Skin of body (tissue), 3 donors: ENCODE measurements at places on chromosomes 2 and 18.
A peak's percentile ranks its signal among the peaks of the same experiment; 100 is the strongest.

GRCh38 chr2:54956111-54956627 lies 94.1 kb downstream of the RTN4 start:
- no peak for DNase-seq

DNA sequence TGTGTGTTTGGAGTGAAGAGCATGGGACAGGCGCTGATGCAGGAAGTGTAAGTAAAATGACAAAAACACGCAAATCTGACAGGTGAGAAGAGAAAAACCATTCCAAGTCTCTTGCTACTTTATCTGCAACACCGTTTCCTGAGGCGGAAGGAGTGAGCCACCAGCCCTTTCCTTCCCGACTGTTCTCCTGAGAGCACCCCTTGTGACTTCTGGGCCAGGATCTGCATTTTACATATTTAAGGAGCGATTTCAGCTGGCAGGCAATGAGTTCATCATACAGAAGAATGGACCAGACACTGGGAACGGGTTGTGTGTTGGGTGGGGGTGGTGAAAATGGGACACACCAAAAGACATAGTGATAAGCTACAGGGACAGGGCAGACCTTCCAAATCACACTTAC lies 277.3 kb downstream of the TGIF1 start:
- DNase-seq = no peak

DNA sequence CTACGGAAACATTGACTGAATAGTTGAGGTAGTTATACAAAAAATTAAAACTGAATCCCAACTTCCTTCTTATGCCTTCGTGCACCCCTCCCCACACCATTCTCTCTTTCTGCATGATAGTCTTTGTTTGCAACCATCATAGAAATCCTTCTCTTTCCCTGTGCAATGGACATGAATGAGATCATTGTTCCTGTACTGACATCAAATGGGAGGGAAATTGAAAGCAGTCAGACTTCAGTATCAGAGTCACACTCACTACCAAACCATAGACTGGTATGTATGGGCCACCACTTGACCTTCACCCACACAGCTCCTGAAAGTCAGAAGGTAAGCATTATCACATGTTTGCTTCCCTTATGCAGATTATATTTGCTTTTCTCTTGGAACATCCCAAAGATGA lies 782.8 kb downstream of the BCL11A start:
- DNase-seq = no peak

DNA sequence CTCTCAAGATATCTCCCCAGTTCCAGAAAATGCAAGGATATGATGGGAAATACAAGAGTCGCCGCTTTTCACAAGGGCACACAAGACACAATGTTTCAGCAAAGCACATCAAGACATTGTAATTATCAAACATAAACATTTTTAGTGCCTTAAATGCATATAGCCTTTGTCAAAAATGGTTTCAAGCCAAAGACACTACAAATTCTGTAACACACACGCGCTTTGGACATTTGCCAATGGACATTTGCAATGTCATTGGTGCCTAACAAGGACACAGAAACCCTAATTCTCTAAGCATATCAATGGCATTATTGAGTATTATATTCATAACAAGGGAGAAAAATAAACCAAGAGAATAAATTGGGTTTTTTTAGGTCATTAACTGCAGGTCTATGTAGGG lies 16.1 kb downstream of the ADD2 start:
- DNase-seq = no peak

DNA sequence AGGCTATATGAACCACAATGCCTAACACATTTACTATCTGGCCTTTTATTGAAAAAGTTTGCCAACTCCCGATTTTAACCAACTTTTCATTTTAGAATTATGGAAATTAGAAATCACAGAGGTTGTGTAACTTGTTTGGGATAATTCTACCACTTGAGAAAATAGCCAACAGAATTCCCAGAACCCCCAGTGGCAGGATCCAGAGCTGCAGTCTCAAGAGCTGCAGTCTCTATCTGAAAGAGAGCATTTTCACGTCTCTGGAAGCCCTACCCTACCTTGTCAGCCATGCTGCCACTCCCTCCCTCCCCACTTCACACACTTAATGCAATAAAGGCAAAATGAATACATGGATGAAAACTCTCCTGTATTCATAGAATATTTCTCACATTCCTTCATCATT lies 23.4 kb upstream of the TSPYL6 start:
- no peak for DNase-seq

DNA sequence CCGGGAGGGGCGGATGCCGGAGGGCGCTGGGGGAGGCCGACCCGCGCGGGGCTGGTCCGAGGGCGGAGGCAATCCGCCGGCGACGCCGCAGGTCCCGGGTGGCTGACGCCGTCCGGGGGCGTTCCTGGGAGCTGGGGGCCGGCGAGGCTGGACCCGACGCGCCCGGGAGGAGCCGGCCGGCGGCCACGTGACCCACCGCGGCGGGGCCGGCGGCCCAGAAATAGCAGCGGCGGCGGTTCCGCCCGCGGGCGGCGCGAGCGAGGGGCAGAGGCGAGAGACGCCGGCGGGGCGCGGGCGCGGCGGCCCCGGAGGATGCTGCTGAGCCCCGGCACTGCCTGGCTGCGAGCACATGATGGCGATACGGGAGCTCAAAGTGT lies at the start of gene RAB31:
RAB31 (plus strand) TSS at position 245 of the 377 bp plus-strand sequence; CDS start at position 350, 105 bp downstream.
- peak; percentile 56 for DNase-seq

DNA sequence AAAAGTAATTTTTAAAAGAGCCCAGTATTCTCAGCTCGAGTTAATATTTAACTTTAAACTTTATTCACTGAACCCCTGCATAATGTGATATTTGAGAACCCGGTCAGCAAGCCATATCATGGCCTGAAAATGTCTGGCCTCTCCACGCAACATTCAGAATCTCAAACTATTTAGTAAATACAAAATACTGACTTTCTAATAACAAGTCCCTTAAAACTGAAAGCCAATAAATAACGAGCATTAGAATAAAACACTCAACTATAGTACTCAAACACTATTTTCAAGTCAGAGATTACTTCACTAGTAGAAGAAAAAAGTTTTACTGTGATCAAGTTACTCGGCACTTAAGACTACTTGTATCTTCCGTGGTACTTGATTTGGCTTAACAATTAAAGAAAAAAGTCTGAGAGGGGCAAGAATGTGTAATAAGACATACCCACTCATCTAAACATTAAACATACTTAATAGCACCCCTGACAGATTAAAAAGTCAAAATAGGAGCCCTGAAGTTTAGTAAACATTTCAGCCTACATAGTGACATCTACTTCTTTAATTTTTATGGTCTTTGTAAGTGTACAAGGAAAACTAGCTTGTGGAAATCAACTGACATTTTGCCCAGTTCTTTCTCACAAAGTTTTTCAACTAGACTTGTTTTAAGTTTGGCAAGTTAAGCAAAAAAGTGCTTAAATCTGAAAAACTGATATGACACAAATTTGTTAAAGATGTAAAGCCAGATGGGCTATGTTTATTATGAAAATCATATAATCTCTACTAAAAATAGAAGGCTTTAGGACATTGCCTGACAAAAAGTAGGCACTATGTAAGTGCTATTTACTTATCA lies 38.2 kb downstream of the RTN4 start:
- DNase-seq = peak; percentile 26

DNA sequence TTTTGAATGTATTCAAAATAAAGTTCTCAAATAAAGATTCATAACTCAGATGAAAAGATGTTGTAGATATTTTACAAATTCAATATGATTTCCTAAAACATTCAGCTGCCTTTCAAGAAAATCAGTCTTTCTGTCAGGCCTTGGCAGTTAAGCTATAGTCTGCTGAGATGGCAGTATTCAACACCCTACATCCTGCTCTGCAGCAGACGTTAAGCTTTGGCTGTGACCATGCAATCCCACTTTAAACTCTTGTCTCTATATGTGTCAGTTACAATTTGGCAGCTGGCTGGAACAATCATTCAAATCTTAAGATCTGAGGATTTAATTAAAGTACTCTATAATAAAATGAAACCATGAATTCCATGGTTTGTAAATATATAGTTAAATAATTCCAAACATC lies 567.3 kb upstream of the ZNF804A start:
- no peak for DNase-seq

GRCh38 chr18:74066018-74066417 lies 81.6 kb downstream of the FBXO15 start:
- DNase-seq = no peak

DNA sequence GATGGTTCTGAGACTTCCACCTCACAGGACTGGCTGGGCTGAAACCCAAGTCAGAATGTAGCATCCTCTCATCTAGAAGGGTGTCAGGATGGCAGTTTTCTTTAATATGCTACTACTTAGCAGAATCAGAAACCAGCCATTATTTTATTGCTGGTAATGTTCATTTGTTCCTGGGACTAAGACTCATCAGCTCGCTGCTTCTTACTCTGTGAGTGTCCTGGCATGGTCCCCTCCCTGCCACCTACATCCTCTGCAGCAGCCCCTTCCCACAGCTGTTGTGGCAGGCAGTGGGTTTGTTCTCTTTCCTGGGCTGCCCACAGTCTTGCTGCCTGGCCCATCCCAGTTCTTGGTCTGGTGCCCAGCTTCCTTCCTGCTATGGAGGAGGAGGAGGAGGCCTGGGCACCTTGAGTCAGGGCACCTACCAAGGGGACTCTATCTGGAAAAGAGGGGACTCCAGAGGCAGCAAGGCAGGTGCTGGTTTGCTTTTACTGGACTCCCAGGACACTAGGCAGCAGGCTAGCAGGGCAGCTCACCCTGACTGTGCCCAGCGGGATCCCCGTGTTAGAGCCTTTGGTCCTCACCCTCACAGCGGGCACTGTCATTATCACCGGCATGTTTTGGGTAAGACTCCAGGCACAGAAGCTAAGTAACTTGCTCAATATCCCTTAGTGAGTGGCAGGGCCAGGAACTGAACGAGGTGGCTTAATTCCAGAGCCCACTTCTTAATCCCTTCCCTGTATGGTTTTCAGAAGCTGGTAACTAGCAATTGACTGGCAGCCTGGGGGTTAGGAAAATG lies 62.1 kb downstream of the LRRFIP1 start:
- DNase-seq = no peak

DNA sequence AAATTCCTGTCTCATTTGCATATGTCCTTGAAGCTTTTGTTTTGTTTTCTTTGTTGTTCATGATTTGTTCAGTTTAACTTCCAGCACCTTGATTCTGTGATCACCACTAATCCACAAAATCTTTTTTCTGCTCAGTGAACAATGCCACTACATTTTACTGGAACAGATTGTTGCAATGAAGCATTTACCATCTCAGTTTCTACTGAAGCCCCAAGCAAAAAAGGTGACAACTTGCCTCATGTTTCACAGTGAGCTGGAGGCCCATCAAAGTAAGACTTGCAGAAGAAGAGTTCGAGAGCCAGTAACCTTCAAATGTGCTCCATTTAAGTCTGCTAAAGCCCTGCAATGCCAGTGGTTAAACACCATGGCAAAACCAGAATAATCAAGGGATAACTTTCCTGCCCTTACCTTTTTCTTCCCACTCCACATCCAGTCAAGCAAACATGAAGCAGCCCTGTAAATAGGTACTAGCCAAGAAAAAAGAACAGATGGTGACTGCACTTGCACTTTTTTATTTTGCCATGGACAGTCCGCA lies 25.7 kb upstream of the PDE1A start:
- DNase-seq = no peak

- DNase-seq = no peak
Measured at GRCh38 chr2:44801289-44801840, 140.1 kb upstream of the SIX3 start.

DNA sequence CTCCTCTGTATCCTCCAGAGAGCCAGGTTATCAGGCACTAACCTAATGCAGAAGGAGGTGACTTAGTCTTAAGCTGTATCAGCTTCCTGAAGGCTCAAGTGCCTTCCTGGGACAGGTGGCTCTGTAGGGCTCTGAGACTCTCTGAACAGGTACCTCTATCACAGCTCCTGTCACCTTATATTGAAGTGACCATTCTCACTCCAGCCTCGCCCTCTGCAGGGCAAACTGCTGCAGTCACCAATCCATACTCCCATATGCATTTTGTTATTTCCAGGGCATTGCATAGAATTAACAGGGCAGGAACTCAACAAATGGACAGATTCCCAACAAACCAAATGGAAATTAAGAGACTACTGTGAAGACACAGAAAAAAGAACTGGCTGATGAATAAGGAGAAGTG lies 203.0 kb upstream of the REV1 start:
- DNase-seq = no peak

DNA sequence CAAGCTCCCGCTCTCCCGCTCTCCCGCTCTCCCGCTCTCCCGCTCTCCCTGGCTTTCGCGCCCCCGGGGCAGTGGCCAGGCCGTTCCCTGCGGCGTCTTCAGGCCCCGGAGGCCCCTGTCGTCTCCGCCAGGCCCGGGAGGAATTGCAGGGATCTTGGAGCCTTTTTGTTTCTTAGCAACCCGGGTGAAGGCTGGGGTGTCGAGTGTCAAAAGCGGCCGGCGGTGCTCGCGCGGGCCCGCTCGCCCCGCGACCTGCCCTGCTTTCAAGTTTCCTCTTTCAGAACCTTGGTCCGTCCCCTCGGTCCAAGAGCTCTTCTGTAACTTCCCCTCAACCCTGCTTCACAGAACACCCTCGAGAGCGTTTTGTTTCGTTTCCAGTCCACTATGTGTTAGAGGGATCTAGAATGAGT lies 1.4 kb downstream of the RNF138 start:
- DNase-seq = peak; percentile 60

DNA sequence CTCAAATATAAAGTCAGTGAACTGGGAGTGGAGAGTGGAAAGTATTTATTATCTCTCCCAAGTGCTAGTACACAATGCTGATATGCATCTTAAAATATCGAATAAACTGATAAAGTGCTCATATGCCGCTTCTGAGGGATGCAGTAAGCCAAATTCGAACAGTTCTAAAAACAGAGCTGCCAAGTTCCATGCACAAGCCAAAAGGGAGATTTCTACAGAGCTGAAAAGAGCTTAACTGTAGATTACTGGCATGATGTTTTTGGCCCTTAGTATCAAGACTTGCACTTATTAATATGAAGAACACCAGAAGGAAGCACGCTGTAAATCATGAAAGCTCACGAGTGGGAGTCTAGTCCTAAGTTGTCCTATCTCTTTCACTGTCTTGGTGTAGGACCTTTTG lies 7.9 kb downstream of the TMEFF2 start:
- no peak for DNase-seq

DNA sequence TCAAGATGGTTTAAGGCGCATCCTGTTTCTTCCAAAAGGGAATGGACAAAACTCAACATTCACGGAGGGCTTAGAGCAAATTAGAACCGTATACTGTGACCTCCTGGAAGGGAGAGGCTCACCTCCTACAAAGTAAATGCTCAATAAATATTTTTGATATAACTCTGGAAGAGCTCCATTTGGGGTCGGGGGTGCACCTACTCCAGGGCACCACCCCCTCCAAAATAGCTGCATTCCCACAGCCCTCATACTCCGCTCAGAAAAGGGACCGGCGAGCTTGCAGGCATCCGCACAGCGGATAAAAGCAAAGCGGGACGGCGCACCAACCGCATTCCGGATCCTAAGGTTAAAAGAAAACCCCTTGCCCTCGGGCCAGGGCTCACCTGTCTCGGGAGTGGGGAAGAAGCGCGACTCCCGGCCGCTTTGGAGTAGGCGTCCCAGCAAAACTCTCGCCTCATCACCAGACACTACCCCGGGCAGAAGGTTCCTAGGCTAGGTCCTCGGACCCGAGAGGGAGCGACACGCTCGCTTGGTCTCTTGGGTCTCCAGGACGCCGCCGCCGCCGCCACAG lies 378 bp downstream of the WDPCP start:
- no peak for DNase-seq

- no peak for DNase-seq
Measured at GRCh38 chr2:143263066-143263625, 133.9 kb downstream of the ARHGAP15 start.

- no peak for DNase-seq
Measured at GRCh38 chr2:86011449-86011941, 94.2 kb downstream of the POLR1A start.
